CD4-positive, CD25-positive, alpha-beta regulatory T cell (primary cell): ENCODE measurements at places on chromosomes 3 and 15.

- no peak for DNase-seq
These were observed 33.0 kb downstream of the CCDC12 start for GRCh38 chr3:46943237-46944187.

GRCh38 chr3:124779751-124780191 lies 49.5 kb downstream of the UMPS start:
- no peak for DNase-seq

DNA sequence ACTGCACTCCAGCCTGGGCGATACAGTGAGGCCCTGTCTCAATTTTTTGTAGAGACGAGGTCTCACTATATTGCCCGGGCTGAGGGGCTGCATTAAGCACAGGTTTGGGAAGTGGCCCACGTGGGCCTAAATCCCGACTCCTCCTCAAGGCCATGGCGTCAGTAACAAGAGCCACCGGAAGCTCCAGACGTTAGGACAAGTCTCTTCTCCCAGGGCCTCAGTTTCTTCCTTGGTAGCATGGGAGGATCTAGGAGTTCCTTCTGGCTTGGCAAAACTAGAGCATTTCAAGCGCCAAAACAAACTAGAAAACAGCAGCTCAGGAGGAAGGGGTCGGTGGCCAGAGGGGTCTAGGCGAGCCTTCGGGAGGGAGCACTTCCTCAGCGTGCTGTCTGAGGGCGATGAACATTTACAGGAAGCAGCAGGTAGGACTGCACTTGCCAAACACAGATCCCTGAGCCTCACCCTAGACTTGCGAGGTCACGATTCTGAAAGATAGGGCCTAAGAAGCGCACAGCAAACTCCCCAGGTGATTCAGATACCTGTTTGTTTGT lies 536 bp downstream of the SNAPC5 start:
- DNase-seq = no peak

- DNase-seq = no peak
These were observed 79.8 kb upstream of the PFN2 start for GRCh38 chr3:150050510-150050909.

GRCh38 chr3:18951333-18951732 lies 197.0 kb upstream of the KCNH8 start:
- DNase-seq = no peak
